Iris pigment epithelial cell (primary cell): ENCODE measurements at places on chromosomes 13 and 19.

GRCh38 chr13:34364633-34365032, 546.7 kb downstream of the RFC3 start:
- peak; percentile 65 for DNase-seq

GRCh38 chr19:9324584-9324962, 594 bp downstream of the ZNF559 start:
- no peak for DNase-seq

DNA sequence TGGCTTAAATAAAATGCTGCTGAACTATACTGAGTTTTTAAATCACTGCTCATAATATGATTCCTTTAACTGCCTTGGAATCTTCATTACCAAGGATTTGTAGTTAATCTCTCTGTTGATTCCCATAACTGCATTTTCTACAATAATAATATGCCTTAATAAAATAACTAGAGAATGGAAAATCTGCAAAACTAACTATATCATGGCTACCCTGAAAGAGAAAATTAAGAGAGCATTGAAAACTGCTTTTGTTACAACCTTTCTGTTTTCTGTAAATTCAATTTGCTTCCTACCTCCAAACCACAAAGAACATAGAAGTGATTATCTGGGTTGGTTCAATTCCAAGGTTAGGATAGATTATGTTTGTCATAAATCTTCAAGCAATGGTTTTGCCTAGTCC, 202.8 kb upstream of the ATXN8OS start:
- no peak for DNase-seq

DNA sequence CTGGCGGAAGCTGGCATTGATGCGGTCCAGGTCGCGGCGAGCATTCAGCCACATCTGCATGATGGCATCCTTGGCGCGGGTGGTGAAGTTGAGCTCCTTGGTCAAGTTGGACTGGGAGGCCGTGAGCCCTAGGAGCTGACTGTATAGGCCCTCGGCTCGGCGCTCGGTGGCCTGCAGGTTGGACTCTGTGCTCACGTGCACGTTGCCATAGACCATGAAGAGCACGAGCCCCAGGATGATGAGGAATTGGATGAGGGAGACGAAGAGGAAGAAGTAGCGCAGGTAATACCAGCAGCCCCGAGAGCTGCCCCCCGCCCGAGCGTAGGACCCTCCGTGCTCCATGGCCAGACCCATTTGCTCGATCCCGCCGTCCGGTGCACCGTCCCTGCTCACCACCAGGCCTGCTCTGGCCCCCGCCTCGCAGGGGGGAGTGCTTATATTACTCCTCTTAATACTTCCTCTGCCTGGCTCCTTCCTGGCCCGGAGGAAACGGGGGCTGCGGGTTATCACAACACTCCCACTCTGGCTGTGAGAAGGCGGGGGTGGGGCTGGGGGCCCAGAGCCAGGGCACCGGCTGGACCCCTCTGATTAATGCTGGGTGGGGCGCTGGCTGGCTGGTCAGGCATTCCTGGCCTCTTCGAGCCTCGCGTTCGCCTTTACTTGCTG, at the start of gene PLVAP:
TSS of gene PLVAP (minus strand) at position 408 of the 666 bp plus-strand sequence. CDS start at position 354, 54 bp downstream.
- DNase-seq = no peak

GRCh38 chr19:39842693-39843435, 3.3 kb downstream of the FBL start:
- no peak for DNase-seq

GRCh38 chr13:83121896-83122295, 760.4 kb downstream of the SLITRK1 start:
- no peak for DNase-seq

- DNase-seq = no peak
These were observed 158.5 kb downstream of the TUBA3C start for GRCh38 chr13:19023115-19023514.

GRCh38 chr13:43129066-43129465, 105.7 kb downstream of the DNAJC15 start:
- no peak for DNase-seq

DNA sequence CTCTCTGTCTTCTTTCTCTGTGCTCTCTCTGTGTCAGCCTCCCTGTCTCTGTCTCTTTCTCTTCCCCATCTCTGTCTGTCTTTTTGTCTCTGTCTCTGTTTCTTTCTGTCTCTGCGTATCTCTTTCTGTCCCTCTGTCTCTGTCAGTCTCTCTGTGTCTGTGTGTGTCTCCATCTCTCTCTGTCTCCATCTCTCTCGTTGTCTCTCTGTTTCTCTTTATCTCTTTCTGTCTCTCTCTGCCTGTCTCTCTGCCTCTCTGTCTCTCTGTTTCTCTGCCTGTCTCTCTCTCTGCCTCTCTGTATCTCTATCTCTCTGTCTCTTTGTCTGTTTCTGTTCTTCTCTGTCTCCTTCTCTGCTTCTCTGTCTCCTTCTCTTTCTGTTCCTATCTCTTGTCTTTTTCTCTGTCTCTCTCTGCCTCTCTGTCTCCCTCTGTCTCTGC, 15.7 kb upstream of the TCF3 start:
- DNase-seq = no peak

GRCh38 chr13:92781965-92782690, 444.5 kb upstream of the GPC6 start:
- DNase-seq = peak; percentile 19

DNA sequence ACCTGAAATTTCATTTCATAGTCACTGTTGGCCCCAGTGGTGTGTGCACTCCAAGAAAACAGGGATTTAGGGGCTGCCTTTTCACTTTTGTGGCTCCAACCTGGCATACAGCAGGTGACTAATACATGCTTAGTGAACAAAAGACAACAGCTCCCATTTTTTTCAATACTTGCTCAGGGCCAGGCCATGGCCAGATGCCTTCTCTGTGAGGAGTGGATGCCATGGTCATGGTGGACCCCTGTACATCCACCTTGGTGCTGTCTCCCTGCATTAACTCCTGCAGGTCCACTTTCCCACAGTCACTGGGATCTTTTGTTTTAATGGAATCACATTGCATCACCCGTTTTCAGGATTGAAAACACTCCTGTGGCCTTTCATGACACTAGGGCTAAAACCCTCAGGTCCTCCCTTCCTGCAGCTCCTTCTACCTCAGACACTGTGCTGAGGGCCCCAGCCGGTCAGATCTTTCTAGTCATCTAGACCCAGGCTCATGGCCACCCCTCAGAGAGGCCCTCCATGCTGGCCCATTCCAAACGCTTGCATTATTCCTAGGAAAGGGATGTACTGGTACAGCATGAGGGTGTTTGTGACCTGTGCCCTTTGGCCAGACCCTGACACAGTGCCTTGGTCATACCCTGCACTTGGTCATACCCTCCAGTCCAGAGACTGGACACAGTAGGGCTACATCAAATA, 1.2 kb upstream of the TMEM147 start:
- no peak for DNase-seq

GRCh38 chr19:10069046-10069445, 17.1 kb upstream of the SHFL start:
- DNase-seq = peak; percentile 30

GRCh38 chr13:111383591-111384440, 63.4 kb downstream of the TEX29 start:
- no peak for DNase-seq

DNA sequence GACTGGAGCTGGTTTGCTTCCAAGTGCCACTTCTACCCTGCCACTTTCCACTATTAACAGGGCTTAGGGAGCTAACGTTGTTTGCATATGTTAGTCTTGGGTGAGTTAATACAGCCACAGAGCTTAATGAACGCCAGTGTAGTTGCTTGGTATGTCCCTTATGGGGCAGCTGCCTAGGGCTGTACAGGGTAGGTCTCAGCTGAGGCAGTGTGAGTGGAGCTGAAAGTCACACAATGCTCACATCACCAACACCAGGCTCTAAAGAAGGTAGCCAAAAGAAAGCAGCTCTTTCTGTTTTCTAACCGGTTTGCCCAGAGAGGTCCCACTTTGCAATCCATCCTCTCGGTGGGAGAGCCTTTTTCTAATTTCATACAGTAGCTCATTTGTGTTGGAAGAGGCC, 186.2 kb downstream of the RGCC start:
- DNase-seq = no peak

DNA sequence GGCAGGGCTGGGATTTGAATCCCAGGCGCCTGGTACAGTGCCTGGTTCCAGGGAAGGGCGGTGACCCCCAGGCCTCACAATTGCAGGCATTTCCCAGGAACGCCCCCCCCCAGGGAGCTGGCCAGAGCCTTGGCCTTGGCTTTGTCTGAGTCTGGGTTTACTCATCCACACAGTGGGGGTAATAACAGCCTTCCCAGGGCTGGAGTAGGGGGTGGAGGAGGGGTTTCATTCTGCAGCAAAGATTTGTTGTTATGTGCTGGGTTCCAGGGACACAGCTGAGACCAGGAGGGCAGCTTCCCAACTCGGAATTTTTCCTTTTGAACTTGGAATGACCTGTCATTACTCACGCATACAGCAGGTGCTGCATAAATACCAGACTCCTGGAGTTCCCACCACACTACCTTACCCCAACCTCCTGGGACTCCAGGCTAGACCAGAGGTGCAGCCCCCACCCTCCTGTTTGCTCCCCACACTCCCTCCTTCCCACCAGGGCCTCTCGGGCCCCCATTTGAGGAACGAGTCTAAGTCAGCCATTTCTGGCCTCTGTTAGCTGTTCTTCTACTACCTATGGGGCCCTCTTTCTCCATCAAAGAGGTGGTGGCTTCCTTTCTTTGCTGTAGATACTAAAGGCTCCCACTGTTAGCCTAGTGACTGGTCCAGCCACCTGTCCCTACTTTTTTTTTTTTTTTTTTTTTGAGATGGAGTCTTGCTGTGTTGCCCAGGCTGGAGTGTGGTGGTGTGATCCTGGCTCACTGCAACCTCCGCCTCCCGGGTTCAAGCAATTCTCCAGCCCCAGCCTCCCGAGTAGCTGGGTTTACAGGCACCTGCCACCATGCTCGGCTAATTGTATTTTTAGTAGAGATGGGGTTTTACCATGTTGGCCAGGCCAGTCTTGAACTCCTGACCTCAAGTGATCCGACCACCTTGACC, 1.6 kb upstream of the ADAMTS10 start:
- DNase-seq = peak; percentile 84

- no peak for DNase-seq
These were observed 636.2 kb downstream of the DIAPH3 start for GRCh38 chr13:59527500-59527899.

GRCh38 chr19:45927565-45928261, 13.1 kb upstream of the NANOS2 start:
- DNase-seq = peak; percentile 87

- no peak for DNase-seq
These were observed 33.6 kb upstream of the FFAR2 start for GRCh38 chr19:35414442-35414841.

- DNase-seq = no peak
These were observed 21.3 kb downstream of the ARHGEF1 start for GRCh38 chr19:41904118-41904870.

DNA sequence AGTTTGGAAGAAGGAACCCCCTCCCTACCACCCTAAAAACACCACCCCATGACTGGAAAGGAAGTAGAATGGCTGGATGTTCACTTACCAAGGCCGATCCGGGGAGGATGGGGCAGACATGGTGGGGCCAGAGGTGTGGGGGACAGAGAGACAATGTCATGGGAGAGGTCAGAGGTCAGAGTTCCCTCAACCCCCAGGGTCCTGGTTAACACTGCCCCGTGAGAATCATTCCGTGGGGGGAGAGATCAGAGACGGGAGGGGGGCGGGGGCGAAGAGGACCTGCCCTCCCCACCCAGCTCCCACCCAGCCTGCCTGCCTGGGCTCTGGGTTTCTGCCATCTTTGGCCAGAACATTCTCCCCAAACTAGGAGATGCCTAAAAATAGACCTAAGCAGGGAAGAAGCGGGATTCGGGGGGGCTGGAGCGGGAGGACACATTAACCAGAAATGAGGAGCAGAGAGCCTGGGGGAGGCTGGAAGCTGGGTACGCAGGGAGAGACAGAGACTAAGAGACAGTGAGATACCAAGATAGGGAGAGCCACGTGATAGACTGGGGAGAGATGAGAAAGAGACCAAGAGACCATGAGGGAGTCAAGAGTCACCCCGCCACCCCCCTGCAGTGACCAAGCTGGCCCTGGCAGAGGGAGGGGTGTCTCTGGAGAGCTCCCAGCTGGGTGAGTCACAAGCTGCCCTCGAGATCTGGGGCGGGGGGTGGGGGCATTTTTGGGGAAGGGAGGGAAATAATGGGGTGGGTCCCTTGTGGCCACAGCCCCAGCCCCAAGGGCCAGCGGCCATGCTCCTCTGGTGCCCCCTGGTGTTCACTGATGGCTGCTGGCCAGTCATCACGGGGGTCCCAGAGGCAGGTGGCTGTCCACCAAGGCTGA, 6.1 kb upstream of the KANK2 start:
- peak; percentile 54 for DNase-seq

DNA sequence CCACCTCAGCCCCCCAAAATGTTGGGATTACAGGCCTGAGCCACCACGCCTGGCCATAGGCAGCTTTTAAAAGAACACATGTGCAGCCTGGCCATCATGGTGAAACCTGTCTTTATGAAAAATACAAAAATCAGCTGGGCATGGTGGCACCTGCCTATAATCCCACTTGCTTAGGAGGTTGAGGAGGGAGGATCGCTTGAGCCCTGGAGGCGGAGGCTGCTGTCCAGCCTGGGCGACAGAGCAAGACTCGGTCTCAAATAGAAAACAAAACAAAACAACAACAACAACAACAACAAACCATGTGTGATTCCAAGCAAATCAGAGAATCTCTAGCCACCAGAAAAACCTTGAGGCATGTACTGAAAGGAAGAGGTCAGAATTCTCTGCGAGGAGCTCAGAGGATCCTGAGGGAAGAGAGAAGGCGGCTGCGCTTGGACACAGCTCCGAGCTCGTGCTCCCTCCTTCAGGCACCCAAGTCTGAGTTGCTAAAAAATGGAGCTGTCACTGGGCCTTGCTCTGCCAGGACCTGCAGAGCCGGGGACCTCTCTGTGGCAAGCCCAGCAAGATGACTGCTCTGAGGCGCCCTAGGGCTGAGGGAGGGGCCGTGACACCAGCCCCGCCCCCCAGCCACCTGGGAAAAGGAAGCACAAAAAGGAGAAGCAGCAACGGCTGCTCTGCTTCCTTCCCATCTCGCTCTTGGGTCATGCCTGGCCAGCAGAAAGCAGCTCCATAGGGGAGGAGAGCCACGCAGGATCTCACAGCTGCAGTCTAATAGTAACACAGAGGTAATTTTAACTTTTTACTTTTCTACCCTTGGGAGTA, at the start of gene ARL11:
TSS of gene ARL11 (plus strand) at position 677 of the 822 bp plus-strand sequence. CDS start 1,941 bp downstream, outside the sequence.
- DNase-seq = no peak

DNA sequence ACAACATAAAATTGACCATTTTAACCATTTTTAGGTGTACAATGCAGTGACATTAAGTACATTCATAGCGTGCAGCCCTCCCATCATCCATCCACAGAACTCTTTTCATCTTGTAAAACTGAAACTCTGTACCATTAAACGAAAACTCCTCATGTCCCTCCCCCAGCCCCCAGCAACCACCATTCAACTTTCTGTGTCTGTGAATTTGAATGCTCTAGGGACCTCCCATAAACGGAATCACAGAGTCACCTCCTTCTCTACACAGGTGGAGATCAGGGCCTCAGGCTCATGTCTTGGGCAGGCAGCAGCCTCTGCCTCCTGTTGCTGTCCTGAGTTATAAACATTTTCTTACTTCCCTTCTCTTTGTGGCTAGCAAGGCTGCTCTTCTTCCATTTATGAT, 7.3 kb upstream of the CCNE1 start:
- DNase-seq = no peak

- DNase-seq = no peak
These were observed 131.1 kb downstream of the MYO16 start for GRCh38 chr13:108760541-108760940.
